ENCODE measurements at places on chromosomes 16 and 17. TPM values are rescaled to one million over a fixed set of nuclear protein-coding genes. Genes with fewer than 3 reads are reported as not detected.

The CCL22 gene
- total RNA-seq = not detected

The CORO1A gene
- total RNA-seq = 2.3 TPM

The CHAD gene
- not detected for total RNA-seq

The CTRB1 gene
- not detected for total RNA-seq

The GALR2 gene
- not detected for total RNA-seq

The HSPB9 gene
- not detected for total RNA-seq

The SLC12A4 gene
- total RNA-seq = 19.8 TPM

The DCTPP1 gene
- total RNA-seq = 164 TPM

The SHISA9 gene
- total RNA-seq = 24.2 TPM

The AIPL1 gene
- total RNA-seq = not detected

The ASPHD1 gene
- 71.5 TPM for total RNA-seq

The MT1A gene
- not detected for total RNA-seq

The CRK gene
- 25.4 TPM for total RNA-seq
